ENCODE measurements at places on chromosomes 12 and 14. TPM values are rescaled to one million over a fixed set of nuclear protein-coding genes. Genes with fewer than 3 reads are reported as not detected.

Gene CLECL1
- total RNA-seq, result not detected

Gene COX8C
- total RNA-seq, result not detected

- no peak for DNase-seq
Observed at GRCh38 chr12:39138268-39138667, 232.9 kb upstream of the CPNE8 start.

- no peak for DNase-seq
Observed at GRCh38 chr14:22297376-22297775, 291.6 kb downstream of the DAD1 start.

DNA sequence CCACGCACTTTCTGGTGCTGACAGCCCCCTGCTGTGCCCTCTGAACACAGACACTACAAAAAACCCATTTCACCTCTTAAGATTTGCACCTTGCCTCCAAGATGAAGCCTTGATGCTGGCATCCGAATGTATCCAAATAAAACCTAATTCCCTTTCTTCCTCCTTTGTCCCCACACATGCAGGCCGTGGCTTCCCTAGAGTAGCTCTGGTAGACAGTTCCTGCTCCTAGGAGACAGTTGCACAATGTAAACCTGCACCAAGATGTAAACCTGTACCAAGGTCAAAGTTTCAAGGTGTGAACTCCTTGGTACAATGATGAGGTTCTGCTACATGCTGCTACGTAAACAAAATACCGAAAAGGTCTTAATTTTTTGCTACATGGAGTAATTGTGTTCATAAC lies 625 bp upstream of the ABHD12B start:
- DNase-seq, result no peak

DNA sequence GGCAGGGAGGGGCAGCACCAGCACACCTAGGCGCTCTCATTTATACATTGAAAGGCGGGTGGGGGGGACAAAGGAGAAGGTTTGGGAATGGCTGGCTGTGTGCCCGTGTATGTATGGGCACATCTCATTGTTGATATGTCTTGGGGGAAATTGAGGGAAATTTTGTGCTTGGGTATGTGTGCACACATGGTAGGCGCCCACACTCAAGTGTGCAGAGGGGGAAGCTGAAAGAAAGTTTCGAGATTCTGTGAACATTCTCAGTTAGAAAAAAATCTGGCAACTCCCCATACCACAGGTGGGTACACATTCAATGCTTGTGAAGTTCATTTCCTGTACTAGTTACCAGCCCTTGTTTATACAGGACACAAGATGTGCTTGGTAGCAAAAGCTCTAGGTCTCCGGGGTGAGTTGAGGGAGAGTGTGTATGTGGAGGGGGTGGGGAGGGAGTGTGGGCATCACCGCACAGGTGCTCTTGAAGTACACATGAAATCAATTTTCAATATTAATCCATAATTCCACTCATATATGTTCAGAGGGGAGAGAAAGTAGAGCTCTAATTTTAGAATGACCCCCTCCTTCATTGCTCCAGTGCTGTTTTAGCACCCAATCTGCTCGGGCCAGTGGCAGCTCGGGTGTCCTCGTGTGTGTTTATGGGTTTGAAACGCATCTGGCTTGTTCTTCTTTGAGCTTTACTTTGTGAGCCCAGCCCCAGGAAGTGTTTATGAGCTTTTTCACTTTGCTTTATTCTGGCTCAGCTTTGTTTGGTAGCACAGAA lies 286.0 kb downstream of the ZFP36L1 start:
- DNase-seq, result peak; percentile 36

DNA sequence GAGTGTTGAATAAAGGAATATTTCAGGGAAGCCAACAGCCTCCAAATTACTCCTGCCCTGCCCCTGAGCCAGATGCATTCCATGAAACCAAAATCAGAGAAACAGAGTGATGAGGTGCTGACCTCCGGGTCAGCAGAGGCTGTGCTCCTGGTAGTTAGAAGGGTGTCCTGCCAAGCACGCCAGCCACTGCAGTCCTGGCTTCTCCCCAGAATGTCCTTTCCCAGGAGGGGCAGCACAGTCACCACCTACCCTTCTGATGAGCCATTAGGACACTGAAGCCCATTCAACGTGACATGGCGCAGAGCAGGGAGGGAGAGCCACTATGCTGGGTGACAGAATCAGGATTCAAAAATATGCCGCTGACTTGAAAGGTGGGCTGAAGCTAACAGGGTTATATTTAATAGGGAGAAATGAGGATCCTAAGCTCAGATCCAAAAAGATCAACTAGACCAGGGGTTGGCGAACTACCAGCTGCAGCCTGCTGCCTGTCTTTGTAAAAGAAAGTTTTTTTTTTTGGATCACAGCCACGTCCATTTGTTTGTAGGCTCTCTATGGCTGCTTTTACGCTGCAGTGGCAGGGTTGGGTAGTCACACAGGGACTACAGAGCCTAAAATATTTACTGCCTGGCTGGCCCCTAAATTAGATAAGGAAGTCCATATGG lies 34.5 kb upstream of the PLEK2 start:
- DNase-seq, result no peak

DNA sequence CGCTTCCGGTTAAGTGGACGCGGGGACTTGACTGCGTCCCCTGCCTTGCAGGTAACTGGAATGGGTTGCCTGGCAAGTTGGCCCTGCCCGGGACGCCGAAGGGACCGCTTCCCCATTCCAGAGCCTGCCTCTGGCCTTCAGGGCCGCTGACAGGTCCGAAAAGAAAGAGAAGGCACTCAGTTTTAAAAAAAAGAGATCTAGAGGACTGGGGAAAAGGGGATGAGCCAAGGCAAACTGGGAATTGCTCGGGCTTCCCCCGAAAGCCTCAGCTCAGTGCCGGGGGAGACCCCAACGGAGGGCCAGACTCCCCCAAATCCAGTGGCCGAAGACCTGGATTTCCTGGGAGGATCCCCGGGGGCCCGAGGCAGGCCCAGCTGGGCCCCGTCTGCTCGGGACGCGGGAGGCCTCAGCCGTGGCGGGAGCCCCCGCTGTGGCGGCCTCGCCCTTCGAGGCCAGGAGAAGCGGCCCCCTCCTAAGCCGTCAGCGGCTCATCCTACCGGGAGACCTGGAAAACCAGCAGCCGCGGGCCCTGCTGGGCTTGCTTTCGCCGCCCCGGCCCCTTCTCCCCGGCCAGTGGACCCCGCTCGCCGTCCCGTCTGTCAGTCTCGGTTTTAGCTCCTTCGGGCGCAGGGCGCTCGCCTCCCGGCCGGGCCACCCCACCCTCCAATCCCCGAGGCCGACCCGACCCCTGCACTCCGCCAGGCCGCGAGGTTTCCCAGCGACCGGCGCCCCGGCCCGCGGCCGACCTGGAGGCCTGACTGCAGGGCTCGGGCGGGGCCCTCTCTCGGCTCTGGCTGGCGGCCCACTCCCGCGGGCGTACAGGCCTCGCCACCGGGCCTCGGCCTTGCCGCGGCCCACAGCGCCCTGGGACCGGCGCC lies 12.5 kb downstream of the OTX2 start:
- DNase-seq, result no peak

DNA sequence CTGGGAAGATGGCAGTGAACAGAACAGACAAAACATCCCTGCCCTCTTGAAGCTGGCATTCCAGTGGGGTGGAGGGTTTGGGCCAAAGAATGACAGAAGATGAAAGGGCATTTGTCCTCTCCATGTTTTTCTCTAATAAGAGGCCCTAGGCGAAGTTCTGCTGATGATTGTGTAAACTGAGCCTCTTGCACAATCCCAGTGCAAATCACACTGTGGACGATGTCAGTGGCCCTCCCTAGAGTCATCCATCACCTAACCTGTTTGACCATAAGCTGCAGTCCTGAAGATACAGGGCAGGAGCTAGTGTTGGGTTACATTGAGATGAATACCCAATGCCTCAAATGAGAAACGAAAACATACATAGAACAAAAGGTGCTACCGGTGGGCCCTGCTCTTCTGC lies 622.4 kb upstream of the TBX3 start:
- no peak for DNase-seq

Measured in osteoblast (primary cell).